HEK293T (cell line): ENCODE measurements at places on chromosomes 12 and 14.

GRCh38 chr12:61676520-61676919 is 583.7 kb upstream of the USP15 start:
- no peak for DNase-seq

GRCh38 chr14:73285979-73286378 is 48.7 kb downstream of the PAPLN start:
- no peak for DNase-seq

GRCh38 chr14:93137864-93138263 is 22.1 kb upstream of the ITPK1 start:
- DNase-seq = peak; percentile 41

- DNase-seq = no peak
Measured at GRCh38 chr14:91980157-91980556, 32.7 kb upstream of the FBLN5 start.

- DNase-seq = peak; percentile 26
Measured at GRCh38 chr14:32826404-32827082, 112.1 kb upstream of the NPAS3 start.

DNA sequence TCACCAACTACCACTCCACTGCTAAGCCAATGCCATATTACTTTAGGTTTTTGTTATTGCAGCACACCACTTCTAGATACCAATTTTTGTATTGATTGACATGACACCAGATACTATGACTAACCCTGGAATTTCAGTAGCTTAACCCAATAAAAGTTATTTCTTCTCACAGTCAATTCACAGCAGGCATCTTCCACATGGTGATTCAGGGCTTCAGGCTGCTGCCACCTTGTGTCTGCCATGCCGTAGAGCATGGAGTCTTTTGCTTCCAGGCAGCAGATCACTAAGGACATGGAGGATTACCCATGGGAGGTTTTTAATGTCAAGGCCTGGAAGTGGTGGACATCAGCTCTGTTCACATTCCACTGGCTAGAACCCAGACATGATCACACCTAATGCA is 56.4 kb upstream of the LTA4H start:
- DNase-seq = no peak

GRCh38 chr12:7934091-7934888 is 1.7 kb downstream of the SLC2A3 start:
- no peak for DNase-seq

GRCh38 chr12:28855761-28856310 is 293.2 kb upstream of the FAR2 start:
- no peak for DNase-seq

DNA sequence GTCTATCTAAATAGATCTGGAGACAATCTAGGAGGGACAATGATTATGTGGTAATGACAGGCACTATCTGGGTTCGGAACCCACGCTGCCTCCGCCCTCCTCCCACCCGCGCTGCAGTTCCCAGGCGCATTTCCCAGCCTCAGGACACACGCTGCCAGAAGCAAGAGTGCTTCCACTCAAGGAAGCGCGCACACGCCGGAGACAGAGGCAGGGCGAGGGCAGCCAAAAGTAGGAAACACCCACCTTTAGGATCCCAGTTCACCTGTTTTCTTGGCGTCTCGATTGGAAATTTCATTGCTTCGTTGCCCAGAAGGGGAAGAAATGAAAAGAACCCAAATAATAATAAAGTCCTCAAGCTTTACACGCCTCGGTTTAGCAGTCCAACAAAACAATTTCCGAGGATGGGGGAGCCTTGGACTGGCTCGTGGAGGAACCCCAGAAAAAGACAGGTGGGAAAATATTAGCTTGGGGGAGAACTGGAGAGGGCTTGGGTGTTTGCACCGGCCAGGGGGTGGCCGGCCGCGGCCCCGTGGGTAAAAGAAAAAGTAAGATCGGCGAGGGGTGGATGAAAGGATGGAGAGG is 474 bp downstream of the KCNK10 start:
- no peak for DNase-seq

DNA sequence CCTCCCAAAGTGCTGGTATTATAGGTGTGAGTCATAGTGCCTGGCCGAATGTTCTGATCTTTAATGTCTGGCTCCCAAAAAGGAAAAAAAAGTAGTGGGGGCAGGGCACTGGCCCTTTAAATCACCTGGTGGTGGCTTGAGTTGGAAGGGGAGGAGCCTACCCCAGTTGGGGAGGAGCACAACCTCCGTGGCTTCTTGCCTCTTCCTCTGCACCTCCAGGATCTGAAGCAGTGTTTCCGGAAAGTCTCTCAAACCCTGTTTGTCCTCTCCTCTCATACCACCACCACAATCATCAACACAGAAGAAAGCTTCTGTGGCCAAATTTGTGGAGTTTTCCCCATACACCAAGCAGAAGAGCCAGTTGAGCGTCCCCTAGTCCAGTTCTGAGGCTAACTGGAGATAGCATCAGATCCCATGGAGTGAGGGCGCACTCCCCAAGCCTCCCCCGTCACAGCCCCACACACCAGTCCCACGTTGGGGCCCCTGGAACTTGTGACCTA is 24.3 kb upstream of the RCOR1 start:
- DNase-seq = peak; percentile 70

DNA sequence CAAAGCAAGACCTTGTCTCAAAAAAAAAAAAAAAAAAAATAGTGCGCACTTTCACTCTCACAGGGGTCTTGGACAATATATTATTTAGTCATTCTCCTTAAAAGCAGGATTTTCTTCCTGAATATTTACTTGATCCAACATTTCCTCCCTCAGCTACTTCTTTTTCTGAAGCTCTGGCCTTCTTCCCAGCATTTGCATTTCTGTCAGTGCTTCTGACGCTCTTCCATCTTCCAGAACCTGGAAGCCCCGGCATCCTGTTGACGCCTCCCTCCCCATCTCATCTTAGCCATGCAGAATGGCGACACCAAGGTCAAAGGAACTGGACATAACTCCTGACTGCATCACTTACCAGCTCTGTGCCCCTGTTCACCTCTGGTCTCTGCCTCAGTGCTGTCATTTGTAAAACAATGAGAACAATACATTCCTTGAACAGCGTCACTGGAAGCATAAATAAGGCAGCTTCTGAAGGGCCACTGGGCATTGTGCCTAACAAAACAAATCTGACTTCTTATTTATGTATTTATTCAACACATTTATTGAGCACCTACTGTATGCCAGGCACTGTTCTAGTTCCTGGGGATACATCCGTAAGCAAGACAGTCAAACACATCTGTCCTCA is 90.9 kb upstream of the MDM1 start:
- DNase-seq = no peak

- no peak for DNase-seq
Measured at GRCh38 chr14:31128601-31129526, 78.7 kb downstream of the HECTD1 start.

DNA sequence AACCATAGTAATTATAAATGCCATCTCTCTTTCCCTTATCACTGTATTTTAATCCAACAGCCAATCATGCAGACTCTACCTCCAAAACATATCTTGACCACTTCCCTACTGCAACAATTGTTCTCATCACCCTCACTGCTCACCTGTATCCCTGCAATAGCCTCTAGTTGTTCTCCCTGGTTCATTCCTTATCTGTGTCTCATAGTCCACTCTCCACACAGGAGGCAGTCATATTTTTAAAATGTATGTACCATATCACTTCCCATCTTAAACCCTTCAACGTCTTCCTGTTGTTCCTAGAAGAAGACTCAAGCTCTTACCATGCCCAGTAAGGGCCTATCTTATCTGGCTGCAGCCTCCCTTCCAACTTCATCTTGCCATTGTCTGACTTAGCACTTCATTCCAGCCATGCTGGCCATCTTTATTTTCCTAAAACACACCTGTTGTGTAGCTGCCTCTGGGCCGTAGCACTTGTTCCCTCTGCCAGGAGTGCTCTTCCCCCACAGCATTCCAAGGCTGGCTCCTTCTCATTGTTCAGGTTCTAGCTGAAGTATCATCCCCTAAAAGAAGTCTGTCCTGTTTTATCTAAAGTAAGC is 27.8 kb upstream of the BHLHE41 start:
- no peak for DNase-seq

GRCh38 chr14:94310248-94310647 is 12.9 kb downstream of the SERPINA6 start:
- DNase-seq = peak; percentile 0

DNA sequence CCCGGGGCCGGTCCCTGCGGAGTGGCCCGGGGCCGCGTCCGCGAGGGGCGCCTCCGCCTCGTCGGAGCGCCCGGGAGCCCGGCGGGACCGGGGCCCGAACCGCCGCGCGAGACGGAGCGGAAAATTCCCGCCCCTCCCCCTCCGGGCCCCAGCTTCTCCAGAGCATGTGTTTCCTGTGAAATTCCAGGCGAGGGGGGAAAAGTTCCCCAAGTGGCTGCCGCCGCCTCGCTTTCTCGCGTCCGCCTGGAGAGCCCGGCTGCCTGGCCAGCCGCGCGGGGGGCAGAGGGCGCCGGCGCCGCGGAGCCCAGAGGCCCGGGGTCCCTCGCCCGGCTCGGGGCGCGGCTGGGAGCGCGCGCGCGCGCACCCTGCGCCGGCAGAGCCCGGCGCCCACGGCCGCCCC is 904 bp downstream of the CACNA1C start:
- peak; percentile 13 for DNase-seq

DNA sequence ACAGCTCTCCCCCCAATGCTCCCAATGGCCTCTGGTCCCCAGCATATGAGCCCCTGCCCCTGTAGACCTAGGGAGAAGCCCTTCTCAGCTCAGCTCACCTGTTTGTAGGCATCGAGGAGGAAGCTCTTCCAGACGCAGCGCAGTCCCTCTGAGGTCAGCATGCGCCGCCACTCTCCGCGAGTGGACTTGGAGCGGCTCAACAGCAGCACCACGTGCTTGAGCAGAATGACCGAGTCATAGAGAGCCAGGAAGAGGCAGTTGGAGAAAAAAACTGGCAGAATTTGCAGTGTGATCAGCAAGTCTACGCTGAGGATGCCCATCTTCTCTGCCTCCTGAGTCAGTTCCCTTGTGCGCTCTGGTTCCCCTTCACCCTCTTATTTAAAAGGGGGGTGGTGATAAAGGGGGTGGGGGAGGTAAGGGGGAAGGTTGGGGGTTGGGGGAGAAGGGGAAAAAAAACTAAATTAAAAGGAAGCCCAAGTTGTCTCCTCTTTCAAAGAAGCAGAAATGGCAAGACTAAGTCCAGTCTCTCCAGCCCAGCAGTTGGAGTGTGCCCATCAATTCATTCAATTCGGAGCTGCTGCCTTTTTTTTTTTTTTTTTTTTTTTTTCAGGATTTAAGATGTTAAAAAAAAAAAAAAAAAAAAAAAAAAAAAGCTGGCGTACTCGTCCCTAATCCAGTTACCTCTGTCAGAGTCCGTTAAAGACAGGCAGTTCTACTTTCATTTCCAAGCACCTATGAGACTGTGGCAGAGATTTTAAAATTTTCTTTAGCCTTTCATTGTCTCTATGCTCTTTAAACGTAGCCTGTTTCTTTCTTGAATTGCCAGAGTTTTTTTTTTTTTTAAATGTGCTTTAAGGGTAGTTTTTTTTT is at the start of gene DIO2:
TSS of gene DIO2 (minus strand) at position 352 of the 870 bp plus-strand sequence. CDS start at position 320, 32 bp downstream.
- no peak for DNase-seq

GRCh38 chr14:93156693-93157369 is 27.9 kb downstream of the MOAP1 start:
- no peak for DNase-seq

DNA sequence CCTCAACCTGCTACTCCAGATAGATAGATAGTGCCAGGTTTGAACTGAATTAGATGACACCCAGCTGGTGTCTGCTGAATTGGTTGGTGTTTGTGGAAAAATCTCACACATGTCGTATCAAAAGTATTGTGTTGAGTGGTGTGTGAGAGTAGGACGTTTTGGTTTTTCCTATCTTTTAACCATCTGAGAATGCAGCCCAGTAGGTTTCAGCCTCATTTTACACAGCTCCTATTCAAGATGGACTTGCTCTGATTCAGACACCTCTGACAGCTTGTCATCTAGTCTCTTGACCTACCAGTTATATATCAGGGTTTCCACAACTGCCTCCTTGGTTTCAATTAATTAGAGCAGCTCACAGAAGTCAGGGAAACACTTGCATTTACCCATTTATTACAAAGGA is 254.4 kb downstream of the KTN1 start:
- DNase-seq = no peak

GRCh38 chr14:96424109-96424989 is 32.4 kb downstream of the AK7 start:
- DNase-seq = peak; percentile 58
